GM03348 (cell line): ENCODE measurements at places on chromosomes 11 and 22.

- peak; percentile 95 for DNase-seq
Measured at GRCh38 chr22:31248138-31248745, 36.1 kb downstream of the LIMK2 start.

DNA sequence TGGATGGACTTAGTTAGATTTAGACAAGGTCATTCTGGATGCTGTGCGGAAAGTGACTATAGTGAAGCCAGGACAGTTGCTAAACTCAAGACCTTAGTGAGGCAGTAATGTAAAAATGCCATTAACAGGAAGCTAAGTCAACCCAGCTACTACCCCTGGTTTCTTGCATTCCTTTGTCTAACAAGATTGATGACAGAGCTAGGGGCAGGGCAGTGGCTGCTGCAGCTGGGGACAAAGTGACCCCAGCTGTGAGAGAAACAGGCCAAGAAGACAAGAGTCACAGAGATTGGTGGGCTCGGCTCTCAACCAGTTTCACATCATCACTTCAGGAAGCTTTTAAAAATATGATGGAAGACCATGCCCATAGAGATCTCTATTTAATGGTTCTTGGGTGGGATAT lies 110.4 kb upstream of the POU2AF2 start:
- DNase-seq: no peak

DNA sequence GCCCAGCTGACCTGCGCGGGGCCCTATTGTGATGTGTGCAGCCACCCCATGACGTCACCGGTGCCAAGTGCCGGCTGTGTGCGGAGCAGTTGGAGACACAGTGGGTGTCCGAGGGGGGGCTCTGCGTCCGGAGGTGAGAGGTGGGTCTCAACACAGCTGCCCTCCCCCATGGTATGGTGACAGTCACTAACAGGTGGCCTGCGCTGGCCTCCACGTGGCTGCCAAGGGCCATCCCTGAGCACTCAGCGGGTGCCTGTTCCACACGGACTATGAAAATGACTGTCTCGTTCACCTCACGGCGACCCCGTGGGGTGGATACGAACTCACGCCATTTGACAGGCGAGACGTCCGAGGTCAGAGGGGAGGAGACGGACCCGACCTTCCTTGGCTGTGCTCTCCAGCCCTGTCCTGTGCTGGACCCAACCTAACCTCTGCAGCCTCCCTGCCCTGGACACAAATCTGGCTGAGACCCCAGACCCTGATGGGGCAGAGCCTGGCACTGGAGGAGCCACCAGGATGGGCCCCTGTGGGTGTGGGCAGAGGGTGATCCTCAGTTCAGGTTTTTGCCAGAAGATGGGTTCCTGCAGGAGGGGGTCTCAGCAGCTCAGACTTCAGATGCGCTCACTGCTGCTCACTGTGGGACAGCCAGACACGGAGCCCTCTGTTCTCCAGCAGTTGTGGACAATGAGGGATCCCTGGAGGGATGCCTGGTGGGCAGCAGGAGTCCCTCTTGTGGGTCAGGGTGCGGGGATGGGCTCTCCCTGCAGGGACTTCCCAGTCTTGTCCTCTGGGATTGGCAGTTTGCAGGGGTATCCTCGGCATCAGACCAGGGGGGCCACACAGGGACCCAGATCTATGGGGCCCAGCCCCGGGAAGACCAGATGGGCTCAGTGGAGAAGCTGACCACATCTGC lies 6.3 kb downstream of the HRAS start:
- no peak for DNase-seq

GRCh38 chr11:122096272-122097112 lies 19.5 kb downstream of the BLID start:
- no peak for DNase-seq

GRCh38 chr11:113488931-113489351 lies 13.7 kb upstream of the DRD2 start:
- no peak for DNase-seq

GRCh38 chr11:4455419-4455818 lies 6.3 kb downstream of the OR52K2 start:
- no peak for DNase-seq

- no peak for DNase-seq
Measured at GRCh38 chr22:23803001-23803819, 16.4 kb downstream of the SMARCB1 start.

- DNase-seq: no peak
Measured at GRCh38 chr11:24267014-24267413, 229.8 kb upstream of the LUZP2 start.

- DNase-seq: peak; percentile 83
Measured at GRCh38 chr22:29503811-29504372, 23.9 kb downstream of the NEFH start.

- DNase-seq: peak; percentile 42
Measured at GRCh38 chr11:95671768-95672167, 117.8 kb downstream of the FAM76B start.

DNA sequence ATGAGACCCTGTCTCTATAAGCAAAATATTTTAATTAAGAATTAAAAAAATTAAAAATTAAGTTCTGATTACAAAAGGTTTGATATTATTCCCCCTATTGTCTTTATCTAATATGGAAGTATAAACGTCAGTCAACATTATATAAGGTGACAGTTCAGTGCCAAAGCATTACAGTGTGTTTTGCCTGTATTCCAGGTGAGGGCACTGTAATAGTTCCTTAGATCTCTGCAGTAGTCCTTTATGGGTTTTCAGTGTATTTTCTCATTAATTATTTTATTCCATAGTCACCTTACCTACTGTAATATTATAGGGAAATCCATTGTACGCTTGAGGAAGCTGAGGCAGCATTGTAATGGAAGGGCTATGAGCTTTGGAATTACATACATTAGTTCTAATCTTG lies 33.0 kb downstream of the FAR1 start:
- no peak for DNase-seq

DNA sequence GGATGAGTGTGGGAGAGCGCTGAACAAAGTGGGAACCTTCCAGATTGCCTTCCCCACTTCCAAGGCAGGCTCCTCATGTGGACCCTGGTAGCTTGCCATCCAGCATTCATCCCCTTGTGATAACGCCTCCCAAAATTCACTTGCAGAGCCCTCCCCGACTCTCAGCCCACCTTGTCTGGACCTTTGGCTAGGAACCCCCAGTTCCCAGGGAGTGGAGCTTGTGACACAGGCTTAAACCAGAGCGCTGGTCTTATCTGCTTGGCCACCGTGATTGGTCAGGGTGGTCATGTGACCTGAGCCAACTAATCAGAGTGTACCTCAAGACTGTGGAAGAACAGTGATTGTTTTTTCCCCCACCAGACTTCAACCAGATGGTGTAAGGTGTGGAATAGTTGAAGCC lies 9.6 kb upstream of the SLC35C1 start:
- DNase-seq: peak; percentile 2

DNA sequence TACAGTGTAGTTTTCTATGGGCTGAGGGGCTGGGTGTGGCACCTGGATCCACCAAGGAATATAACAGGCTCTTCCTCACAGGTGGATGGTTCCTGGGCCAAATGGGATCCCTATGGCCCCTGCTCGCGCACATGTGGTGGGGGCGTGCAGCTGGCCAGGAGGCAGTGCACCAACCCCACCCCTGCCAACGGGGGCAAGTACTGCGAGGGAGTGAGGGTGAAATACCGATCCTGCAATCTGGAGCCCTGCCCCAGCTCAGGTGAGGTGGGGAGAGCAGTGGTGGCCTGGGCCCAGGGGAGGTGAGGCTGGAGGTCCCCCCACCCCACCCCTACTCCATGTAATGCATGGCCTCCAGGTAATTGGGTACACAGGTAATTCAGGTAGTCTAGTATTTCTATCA lies 20.7 kb downstream of the ADAMTS15 start:
- DNase-seq: no peak

DNA sequence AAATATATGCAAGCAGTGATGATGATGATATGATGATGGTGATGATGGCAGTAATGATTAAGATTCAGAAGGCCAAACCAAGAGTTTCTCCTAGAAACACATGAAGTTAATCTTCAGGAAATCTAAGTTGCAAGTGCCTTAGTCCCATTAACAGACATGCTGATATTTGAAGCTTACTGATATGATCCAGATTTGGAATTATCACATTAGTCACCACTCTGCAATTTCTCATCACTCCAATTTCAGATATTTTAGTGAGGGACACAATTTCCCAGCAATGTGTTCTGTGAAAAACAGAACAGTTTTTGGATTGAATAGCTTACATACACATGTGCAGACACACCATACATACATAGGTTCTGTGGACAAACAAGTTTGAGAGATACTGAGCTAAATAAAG lies 411.4 kb upstream of the FAT3 start:
- no peak for DNase-seq

- peak; percentile 31 for DNase-seq
Measured at GRCh38 chr22:42966497-42966896, 48.5 kb downstream of the PACSIN2 start.

DNA sequence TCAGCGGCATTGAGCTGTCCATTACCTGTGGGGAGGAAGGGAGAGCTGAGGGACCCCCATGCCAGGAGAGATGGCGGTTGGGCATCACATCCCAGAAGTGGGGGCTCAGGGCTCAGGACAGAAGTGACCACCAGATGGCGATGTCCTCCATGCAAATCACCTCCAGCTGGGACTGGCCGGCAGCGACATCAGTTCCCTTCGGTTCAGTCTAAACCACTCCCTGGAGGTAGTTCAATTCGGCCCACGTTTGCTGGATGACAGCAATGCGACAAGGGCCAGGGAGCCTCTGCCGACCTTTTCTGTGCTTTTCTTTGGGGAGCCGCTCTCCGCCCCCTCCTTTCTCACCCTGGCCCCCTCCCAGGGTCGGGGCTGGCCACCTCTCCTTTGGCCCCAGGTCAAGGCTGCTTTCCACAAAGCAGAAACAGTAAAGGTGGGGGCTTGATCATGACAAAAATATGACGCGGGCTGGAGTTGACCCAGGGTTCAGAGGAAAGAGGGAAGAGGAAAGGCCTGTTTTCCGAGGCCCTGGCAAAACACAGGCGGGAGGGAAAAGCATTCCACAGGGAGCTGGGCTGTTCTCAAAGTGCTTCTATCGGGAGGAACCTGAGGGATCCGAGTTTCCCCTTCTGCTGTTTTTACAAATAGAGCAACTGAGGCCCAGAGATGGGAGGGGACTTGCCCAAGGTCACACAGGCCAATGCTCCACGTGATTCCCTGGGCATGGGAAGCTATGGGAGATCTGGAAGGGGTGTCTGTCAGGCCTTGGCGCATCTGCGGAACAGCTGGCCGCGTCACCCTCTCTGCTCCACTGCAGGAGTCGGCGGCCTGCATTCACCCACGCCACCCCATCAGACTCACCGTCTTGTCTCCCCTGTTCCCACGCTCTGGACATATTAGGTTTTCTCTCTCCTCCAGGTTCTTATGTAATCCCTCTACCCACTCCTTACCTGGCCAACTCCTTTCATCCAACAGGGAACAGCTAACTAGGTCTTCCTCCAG lies 54.7 kb downstream of the FBXO7 start:
- DNase-seq: peak; percentile 93

DNA sequence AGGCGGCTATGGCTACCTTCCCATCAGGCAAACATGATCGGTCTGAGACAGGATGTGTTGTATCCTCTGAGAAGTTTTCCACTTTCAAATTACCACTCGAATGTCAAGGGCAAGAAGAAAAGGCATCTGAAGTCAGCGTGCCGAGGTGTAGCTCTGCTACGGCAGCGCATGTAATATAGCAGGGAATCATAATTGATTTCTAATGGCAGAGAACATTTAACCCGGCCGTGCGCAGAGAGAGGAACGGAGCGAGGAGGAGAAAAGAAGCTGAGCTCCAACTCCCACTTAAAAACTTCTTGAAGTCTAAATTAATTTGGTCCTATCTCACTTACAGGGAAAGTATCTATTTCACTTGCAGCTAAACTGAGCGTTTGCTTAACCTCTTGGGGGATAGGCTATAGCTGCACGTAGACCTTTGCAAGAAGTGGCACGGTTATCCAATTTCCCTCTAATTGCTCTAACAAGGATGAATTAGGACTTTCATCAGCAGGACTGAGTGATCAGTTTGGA lies 137.3 kb upstream of the KIRREL3 start:
- DNase-seq: no peak

DNA sequence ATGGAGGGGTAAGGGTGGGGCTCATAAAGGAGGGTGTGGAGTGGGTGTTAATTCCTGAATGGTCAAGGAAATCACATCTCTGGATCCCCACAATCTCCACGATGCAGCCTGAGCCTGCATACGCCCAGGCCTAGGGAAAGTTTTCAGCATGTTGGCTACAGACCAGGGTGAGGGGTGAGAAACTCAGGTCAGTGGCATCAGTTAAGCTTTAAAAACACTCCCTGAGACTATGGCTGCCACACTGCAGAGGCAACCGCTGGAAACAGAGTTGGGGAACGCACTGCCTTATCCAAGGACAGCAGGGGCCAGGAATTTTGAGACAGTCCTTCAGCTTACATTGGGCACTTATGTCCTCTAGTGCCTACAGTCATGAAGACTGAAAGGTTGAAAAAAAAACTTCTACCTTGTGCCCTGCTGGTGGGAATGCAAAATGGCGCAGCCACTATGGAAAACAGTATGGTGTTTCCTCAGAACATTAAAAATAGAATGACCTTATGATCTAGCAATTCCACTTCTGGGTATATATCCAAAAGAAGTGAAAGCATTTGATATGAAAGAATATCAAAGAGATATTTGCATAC lies 19.7 kb downstream of the DKK3 start:
- no peak for DNase-seq

DNA sequence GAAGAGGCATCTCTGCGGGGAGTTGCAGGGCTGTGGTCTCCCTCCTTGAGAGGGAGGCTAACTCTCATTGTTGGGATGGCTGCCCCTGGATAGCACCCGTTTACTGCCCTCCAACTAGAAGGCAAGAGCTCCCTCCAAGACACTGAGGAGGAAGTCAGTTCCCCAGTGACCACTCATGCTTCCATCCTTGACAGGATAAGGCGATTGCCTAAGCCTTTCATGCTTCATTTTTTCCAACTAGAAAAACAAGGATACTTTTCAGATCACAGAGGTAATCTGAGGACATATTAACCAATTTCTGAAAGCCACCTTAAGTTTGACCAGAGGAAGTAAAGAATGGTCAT lies 186.6 kb downstream of the MAML2 start:
- no peak for DNase-seq

DNA sequence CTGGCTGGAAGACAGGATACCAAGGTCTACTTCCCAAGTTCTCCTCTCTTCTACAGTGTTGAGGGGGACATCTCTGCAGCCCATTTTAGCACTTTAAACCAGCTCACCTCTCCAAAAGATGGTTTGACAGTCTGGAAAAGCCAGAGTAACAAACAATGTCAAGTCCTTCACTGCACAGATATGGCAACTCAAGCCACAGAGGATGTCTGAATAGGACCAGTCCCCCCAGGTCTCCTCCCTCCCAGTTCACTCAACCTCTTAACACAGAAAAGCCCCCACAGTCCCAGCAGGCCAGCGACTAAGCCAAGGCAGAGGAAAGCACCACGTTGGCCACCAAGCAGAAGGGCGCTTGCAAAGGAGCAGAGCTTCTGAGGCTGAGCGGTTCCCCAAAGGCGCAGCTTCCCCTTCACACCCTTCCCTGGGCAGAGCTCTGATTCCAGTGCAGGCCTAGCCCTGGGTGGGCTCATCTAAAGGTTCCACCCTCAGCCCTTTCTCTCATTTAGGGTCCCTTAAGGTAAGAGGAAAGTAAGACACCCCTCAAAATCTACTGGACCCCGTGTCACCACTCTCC lies 62.7 kb downstream of the PAK1 start:
- peak; percentile 53 for DNase-seq

GRCh38 chr11:133082453-133082781 lies 449.9 kb downstream of the OPCML start:
- DNase-seq: no peak
